MCF 10A (cell line): ENCODE measurements at places on chromosomes 11 and 22.
A peak's percentile ranks its signal among the peaks of the same experiment; 100 is the strongest.

DNA sequence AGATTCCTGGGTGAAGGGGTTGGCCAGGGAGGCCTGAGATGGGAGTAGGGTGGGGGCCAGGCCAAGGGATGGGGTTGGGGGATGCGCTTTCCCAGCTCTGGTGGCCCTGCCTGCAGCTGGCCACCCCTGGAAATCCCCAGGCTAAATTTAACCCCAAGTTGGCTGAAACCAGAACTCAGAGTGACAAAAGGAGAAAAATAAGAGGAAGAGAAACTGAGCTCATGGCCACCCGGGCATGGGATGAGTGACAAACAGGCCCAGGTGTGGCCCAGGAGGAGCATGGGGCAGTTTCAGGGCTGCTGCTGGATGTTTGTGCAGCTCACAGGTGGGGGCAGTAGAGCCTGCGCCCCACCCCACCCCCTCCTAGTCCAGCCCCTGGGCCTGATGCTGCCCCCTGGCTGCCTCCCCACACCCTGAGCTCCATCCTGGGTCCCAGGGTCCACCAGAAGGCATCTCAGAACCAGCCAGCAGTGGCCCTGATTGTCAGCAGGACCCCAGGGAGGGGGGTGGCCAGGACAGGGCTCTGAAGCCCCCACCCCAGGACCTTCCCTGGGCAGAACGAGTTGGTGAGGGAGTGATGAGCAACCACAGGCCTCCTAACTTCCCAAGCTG, 48.0 kb downstream of the IGLL5 start:
- DNase-seq, result no peak

DNA sequence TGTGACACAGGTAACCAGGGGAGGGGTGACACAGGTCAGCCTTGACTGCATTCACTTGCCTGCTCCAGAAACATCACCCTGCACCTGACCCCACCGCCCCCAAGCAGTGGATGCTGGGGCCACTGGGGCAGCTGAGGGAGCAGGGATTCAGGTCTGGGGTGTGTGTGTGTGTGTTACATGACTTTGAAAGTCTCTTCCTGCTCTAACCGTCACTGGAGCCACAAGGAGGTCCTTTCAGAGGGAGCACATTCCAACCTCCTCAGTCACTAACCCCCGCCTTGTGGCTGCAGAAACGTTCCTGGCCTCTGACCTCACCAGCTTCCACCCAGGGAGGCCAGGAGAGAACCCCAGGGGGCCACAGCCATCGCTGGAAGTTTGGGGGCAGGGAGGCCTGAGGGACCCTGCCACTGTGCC, 2.9 kb upstream of the FOSL1 start:
- DNase-seq, result peak; percentile 59

DNA sequence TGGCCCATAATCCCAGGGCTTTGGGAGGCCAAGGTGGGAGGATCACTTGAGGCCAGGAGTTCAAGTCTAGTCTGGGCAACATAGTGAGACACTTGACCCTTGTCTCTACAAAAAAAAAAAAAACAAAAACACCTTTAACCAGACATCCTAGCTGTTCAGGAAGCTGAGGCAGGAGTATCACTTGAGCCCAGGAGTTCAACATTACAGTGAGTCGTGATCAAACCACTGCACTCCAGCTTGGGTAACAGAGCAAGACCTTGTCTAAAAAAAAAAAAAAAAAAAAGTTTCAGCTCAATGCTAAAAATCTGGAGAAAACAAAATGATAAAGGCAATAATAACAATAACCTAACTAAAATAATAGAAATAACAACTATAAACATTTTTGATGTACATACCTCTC, 22.6 kb upstream of the APLP2 start:
- DNase-seq, result no peak

DNA sequence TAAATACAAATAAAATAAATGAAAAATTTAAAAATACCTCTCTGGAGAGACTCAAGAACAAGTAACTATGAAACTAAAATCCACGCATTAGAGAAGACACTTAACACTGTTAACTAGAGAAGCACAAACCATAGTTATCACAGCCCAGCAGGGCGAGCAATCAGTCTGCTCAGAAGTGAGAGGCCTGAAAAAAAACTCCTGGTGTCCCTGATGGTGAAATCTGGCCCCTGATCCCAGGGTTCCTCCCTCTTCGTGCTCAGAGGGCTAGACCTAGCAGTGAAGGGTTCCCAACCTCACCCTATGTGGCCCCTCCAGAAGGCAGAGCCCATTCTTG, 49.7 kb upstream of the VPREB1 start:
- no peak for DNase-seq

- no peak for DNase-seq
Measured at GRCh38 chr11:95704865-95705264, 84.7 kb downstream of the FAM76B start.

GRCh38 chr11:74024261-74025029, 15.6 kb upstream of the UCP3 start:
- peak; percentile 85 for DNase-seq

DNA sequence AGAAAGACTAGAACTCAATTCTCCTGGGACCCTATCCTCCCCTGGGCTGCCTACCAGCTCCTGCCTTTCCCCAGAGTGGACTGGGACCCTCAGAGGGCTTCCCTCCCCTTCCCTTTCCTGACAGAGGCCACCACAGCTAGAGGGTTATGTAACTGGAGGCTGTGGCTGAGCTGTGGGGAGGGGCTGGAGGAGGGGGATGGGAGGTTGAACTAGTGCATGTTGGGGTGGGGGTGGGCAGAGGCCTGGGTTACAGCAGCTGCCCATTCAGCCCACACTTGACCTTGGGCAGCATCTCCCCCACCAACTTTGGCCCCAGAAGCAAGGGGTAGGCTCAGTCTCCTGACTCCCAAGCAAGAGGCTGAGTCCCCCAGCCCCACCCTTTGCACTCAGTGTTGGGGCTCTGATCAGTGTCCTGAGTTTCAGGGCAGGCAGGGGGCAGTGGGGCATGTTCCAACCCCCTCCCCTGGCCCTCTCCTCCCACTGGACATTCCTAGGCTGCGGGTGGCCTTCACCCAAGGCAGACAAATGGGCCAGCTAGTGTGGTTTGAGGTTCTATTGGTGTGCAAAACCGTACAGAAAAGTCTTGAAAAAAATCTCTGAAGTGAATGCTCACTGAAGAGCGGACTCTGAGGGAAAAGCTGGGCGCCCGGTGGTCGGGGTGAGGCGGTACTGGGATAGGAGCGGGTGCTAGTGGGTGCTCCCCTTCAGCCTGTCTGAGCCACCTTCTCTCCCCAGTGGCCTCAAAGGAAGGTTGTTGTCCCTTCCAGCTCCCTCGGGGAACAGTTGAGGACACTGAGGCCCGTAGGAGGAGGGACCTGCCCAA, 3.8 kb downstream of the KCNC1 start:
- no peak for DNase-seq

- peak; percentile 77 for DNase-seq
Measured at GRCh38 chr11:66934950-66935779, 23.0 kb downstream of the PC start.

DNA sequence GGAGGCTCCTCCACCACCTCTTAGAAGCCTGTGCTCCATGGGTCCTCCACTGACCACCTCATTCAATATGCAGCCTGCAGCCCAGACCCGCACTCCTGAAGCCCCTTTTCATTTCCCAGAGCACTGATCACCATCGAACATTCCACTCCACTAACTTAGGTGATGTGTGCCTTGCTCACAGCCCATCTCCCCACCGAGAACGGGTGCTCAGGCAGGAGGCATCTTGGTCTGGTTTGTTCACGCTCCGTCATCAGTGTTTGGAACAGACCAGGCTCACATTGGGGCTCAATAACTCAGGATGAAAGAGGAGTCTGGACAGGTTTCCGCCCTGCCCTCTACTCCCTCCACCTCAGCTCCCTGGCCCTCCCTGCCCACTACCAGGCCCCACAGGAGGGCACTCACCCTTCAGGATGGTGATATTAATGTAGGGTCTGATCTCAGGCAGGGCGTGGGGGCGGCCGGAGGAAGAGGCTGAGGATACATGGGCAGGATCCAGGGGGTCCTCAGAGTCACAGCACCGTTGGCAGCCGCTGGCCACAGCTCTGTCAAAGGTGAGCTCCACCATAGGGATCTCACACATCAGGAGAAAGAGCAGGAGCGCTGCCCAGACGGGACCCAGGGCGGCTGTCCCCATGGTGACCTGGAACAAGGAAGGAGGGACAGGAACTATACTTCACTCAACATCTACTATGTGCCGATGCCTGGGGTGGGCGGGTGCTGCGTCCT, 3.1 kb downstream of the C1QTNF6 start:
- DNase-seq, result no peak

GRCh38 chr11:7571640-7572000, 57.8 kb downstream of the PPFIBP2 start:
- peak; percentile 83 for DNase-seq

DNA sequence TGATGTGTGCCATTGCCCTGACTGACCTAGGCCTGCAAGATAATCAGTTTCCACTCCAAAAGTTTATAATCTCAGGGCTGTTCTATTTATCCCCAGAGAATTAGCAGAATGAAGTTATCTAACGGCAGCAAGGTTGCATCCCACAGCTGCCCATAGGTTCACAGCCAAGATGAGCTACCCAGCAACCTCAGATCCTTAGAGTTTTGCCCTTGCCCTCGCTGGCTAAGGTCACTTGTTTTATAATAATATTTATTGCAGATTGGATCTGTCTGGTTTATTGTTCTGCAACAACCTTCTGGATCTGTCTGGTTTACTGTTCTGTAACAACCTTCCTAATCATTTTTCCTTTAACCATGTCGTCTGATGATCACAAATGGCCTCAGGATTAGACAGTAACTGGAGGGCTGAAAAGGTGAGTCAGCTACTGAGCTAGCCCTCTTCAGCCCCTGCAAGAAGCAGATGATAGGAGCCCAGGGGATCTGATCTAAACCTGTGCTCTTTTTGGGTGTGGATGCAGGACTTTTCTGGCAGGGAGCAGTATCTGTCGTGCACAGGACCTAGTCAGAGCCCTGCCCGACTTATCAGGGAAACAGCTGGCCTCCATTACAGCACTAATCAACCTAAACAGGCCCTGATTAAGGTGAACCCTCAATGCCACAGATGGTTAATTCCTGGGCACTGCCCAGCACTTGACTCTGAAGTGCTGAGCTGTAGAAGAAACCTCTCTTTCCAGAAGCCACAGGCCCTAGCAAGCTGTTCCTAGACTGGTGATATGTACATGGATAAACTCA, 642.9 kb upstream of the KIRREL3 start:
- no peak for DNase-seq

GRCh38 chr11:38305682-38306081, 1707.6 kb upstream of the RAG2 start:
- no peak for DNase-seq

DNA sequence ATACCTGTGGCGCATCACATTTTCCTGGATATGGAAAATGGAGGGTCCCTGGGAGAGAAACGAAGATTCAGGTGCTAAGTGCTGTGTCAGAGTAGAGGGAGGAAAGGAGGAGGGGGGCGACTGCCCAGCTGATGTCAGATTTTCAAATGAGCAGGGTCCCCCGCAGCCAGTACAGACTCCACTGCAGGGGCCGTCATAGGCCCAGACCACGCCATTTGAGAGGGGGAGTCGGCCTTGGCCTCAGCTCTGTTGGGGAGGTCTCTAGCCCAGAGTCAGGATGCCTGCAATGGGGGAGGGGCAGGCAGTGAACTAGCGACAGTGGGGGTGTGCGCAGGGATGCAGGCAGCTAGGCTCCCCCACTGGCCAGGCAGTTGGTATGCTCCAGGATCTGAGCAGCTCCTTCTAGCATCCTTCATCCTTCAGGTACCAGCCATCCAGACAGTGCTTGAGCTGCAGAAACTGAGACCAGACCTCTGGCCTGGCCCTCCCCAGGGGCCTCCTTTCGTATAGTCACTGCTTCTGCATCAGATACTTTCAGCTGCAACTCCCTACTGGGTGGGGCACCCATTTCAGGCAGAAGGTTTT, at the start of the genes BSCL2 and GNG3:
Gene BSCL2 (minus strand): TSS at position 148 of the 585 bp plus-strand sequence. CDS start 229 bp downstream, outside the sequence.
Gene GNG3 (plus strand): TSS at position 400 of the 585 bp plus-strand sequence. CDS start 620 bp downstream, outside the sequence.
- DNase-seq, result no peak

- no peak for DNase-seq
Measured at GRCh38 chr11:118886681-118887111, 3.0 kb downstream of the CXCR5 start.

DNA sequence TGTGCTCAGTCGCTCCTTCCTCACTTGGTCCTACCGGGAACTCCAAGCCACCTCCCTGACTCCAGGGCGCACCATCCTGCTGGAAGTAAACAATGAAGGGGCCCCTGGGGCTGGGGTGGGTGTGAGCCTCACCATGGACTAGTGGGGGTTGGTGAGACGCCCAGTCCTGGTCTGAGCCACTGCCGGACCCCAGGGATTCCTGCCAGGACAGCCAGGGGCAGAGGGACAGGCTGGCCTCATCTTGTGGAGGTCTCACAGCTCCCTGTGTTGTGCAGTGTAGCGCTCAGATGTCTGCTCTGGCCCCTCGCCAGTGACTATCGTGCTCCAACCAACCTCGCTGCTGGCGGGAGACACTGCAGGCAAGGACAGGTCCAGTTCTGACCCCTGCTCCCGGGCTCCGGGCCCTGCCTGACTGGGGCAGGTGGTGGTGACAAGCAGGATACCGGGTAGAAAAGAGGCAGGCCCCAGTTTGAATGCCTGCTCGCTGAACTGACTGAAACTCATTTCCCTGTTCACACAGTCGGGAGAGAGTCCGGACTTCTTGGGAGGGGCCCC, 1021.4 kb downstream of the BRD1 start:
- no peak for DNase-seq

DNA sequence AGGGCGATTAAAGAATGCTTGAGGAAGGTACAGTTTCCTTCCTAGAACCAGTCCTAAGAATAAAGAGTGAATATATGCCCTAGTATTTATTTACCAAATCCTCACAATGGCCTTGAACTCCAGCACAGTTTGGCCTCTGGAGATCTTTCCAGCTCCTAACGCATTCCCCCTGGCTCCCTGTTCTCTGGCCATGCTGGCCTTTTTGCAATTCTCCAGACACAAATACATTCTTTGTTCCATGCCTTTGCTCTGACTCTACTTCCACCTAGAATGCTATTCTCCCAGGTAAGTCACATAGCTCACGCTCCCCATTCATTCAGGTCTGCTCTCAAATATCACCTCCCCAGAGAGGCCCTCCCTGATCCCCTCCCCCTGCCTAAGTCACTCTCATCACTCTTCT, 3.7 kb upstream of the DGKZ start:
- no peak for DNase-seq
